ENCODE measurements at places on chromosomes 16 and 17.

DNA sequence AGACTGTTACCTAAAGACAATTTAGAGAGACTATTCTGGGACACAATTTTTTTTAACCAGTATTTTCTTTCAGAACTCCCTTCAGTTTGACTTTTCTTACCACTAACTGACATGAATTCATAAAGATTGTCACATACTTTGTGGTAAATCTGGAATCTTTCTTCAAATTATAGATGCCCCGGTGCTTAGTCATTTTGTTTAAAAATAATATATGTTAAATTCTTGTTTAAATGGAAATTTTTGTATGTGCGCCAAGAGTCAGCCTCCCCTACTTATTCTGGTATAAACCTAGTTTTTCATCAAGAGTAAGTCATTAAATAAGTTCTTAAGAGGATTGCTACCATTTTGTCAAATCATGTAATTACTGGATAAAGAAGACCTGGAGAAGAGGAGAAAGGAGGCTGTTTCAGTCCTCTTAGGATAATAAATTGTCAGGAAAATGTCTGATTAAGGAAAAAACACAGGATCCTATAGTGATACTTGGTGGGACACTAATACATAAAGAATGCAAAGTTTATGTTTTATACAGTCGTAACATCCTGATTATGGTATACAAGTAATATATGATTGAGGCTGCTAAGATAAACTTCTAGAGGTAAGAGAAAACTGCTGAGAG, 424.4 kb downstream of the PMP22 start:
- no peak for DNase-seq

GRCh38 chr17:78991017-78991738, 11.5 kb upstream of the LGALS3BP start:
- DNase-seq = no peak

GRCh38 chr16:65745-66144, 6.7 kb downstream of the RHBDF1 start:
- no peak for DNase-seq

- DNase-seq = no peak
Observed at GRCh38 chr17:77163511-77164280, 22.9 kb downstream of the SEC14L1 start.

DNA sequence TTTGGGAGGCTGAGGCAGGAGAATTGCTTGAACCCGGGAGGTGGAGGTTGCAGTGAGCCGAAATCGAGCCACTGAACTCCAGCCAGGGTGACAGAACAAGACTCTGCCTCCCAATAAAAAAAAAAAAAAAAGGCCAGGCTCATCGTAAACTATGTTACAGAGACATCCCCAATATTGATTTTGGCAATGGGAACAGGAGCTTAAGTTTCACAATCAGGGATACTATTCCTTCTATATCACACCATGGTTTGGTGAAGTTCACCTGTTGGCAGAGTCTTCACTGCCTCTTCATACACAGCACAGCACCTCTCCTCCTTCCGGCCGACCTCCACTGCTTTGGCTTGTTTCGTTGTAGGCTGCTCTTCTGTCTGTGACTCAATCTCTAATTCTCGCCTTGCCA, 21.2 kb downstream of the UTP6 start:
- DNase-seq = no peak

- DNase-seq = no peak
Observed at GRCh38 chr16:9115277-9115676, 23.8 kb downstream of the HAPSTR1 start.

GRCh38 chr17:4003131-4003500, 38.9 kb upstream of the ATP2A3 start:
- DNase-seq = no peak

GRCh38 chr17:64780096-64781013, 118.2 kb upstream of the SMURF2 start:
- peak; percentile 56 for DNase-seq

- no peak for DNase-seq
Observed at GRCh38 chr16:68668266-68668665, 23.2 kb downstream of the CDH3 start.

GRCh38 chr16:77302674-77303073, 103.5 kb downstream of the SYCE1L start:
- DNase-seq = no peak

DNA sequence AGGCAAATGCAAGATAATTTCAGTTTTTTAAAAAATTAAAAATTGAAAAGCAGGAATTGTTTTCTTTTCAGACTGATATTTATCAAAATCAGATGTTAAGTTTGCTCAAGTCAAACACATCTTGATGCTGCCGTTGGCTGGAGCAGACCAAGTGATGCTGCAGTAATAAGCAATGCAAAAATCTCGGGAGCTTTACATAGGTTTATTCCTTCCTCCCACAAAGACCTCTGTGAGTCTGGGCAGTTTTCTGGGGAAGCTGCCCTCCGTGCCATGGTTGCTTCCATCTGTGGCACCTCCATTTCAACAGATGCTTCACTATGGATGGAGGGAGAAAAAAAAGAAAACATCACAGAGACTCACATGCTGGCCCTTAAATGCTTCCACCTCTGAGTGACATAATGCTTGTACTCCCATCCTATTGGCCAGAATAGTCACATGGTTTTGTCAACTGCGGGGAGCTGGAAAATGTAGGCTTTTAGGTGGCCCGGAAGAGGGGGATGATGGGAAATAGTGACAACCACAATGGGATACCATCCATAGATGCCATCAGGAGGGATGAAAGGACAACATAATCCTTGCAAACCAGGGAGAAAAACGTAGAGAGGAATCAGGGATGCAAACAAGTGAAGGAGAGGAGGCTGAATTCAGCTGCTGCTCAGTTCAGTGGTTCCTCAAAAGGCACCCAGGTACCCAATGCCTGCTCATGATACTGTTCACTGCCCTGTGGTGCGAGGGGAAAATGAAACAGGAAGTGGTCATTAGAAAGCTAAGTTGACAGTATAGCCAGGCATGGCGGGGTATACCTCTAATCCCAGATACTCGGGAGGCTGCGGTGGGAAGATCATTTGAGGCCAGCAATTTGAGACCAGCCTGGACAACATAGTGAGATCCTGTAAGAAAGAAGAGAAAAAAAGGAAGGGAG, 13.5 kb upstream of the ERCC4 start:
- no peak for DNase-seq

- no peak for DNase-seq
Observed at GRCh38 chr16:61324044-61324443, 712.2 kb downstream of the CDH8 start.

- DNase-seq = no peak
Observed at GRCh38 chr16:7321661-7322060, 11.0 kb upstream of the RBFOX1 start.

- no peak for DNase-seq
Observed at GRCh38 chr16:58365623-58366022, 26.6 kb upstream of the GINS3 start.

GRCh38 chr17:19646788-19647696, 1.5 kb upstream of the ALDH3A2 start:
- DNase-seq = peak; percentile 88

DNA sequence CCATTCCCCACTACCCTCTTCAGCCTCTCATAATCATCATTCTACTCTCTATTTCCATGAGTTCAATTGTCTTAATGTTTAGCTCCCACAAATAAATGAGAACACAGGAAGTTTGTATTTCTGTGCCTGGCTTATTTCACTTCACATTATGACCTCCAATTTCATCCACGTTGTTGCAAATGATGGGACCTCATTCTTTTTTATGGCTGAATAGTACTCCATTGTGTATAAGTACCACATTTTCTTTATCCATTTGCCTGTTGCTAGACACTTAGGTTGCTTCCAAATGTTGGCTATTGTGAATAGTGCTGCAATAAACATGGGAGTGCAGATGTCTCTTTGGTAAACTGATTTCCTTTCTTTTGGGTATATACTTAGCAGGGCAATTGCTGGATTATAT, 42.3 kb downstream of the ERCC4 start:
- DNase-seq = no peak

- DNase-seq = no peak
Observed at GRCh38 chr16:65125322-65125721, 3.5 kb upstream of the CDH11 start.

DNA sequence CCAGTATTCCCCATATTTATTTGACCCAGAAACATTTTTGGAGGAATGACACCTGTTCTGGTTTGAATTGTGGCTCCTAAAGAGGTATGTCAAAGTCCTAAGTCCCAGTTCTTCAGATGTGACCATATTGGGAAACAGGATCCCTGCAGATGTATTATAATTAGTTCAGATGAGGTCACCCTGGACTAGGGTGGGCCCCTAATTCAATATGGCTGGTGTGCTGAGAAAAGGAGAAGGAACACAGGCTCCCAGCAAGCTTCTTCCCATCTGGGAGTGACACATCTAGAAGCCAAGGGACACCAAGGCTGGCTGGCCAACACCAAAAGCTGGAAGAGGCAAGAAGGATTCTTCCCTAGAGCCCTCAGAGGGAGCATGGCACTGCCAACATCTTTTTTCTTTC, 3.8 kb upstream of the GCSH start:
- no peak for DNase-seq

GRCh38 chr16:5621826-5622225, 524.2 kb upstream of the EEF2KMT start:
- DNase-seq = no peak

DNA sequence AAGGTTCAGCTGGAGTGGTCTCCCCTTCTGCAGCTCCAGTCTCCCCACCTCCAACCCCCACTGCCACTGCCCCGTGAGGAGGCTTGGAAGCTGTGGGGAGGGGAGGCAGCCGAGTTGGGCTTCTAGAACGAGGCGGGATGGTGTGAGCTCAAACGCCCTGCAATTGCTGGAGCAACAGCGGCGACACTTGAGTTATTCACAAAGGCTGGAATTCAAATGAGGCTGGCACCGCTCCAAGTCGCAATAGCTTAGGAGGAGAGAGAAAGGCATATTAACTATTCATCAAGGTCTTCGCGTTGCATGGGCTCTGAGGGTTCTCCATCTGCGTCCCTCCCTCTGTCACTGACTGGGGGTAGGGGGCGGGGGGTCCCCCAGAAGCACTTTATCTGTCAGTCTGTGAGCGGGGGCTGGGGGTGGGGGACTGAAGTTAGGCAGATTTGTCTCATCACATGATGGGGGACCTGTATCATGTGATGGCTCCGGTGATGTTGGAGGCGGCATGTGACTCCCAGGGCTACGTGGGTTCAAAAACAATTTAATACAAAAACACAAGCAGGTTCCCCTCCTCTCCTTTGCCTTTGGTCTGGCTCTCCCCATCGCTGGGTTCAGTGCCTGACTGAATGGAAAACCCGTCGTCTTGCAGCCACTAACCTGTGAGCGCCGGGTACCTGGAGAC, 70.5 kb downstream of the RBBP6 start:
- DNase-seq = no peak

GRCh38 chr17:82966415-82966814, 113.0 kb upstream of the METRNL start:
- DNase-seq = no peak

GRCh38 chr16:15980329-15980728, 30.9 kb downstream of the ABCC1 start:
- DNase-seq = no peak

DNA sequence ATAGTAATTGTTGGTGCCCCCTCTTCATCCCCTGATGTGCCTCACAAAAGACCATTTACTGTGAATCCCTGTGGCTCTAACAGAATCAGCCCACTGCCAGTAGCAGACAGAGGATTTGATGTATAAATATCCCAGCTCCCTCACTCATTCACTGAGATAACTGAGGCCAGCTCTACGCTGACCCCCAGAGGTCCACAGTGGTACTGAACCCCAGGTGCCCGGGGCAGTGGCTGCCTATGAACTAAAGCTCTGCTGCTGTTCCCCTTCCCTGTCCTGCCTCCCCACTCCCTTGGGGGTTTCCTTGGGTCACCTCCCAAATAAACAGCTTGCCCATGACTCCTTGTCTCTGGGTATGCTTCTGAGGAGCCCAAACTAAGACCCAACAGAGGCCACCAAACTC, 295.8 kb downstream of the FOXL1 start:
- DNase-seq = peak; percentile 10

- no peak for DNase-seq
Observed at GRCh38 chr16:89274561-89275283, 57.2 kb downstream of the ZNF778 start.

GRCh38 chr17:65173284-65173793, 36.2 kb downstream of the RGS9 start:
- DNase-seq = no peak

DNA sequence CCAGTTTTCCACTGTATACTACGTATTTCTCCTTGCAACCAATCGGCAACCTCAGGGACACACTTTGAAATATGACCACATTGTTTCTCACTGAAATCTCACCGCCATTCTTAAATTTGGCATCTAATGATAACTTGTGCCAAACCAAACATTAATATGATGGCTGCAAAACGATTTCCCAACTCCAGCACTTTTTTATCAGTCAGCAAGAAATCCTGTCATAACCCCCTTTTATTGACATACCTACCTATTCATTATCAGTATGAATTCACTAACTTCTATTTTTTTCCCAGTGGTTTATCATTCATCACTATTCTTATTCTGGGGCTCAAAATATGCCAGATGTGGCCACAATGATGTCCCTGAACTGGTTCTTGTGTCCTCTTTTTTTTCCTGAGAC, 15.8 kb downstream of the MBTD1 start:
- no peak for DNase-seq

DNA sequence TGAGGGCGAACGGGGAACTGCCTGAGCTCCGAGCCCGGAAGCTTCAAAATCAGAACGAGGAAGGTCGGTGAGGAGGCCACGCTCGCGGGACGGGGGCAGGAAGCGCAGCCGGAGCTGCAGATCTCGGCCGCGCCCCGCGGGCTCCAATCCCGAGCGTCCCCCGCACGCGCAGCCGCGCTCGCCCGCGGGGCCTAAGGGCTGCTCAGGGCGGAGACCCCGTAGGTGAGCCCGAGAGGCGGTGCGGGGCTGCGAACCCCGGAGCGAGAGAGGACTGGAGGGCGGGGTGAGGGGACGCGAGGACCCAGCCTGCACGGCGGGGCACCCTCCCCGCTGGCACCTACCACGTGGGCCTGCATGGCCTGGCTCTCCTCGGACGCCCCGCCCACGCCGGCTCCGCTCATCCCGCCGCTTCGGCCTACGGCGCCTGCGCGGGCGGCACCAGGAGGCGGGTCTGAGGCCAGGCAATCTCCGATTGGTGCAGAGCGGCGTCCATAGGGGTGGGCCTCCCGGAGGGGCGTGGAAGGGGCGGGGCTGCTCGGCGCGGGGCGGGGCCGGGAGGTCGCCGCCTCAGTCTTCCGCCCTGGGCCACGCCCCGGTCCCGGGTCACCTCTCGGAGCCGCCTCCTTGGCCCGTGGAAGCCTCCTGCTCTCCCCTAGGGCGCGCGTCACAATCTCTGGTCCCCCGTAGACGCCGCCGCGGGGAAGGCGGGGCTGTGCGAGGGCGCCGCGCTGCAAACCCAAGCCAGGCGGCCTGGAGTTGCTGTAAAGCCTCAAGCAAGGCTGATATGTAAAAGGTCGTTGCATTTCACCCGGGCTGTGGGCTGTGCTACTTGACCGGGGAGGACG, 27.8 kb upstream of the METRNL start:
- peak; percentile 92 for DNase-seq

DNA sequence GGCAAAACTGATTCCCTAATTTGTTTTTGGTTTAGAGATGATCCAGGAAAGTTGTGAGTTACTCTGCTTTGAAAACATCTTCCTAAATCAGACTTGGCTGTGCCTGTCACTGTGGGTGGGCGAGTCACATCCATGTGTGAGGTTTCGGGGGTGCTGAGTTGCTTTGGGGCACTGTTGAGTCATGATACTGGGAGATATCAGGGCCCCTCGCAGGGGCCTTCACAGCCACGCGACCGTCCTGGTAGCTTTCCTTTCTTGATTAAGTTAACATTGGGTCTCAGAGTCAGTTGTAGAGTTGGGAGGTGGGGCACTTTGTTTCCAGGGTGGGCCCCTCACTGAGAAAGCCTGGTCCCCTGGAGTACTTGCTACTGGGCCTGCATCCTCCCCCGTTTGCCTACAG, 58.3 kb upstream of the LGALS9 start:
- DNase-seq = no peak

Measured in SW 1271 (cell line).